ENCODE measurements at places on chromosomes 7 and 10.

DNA sequence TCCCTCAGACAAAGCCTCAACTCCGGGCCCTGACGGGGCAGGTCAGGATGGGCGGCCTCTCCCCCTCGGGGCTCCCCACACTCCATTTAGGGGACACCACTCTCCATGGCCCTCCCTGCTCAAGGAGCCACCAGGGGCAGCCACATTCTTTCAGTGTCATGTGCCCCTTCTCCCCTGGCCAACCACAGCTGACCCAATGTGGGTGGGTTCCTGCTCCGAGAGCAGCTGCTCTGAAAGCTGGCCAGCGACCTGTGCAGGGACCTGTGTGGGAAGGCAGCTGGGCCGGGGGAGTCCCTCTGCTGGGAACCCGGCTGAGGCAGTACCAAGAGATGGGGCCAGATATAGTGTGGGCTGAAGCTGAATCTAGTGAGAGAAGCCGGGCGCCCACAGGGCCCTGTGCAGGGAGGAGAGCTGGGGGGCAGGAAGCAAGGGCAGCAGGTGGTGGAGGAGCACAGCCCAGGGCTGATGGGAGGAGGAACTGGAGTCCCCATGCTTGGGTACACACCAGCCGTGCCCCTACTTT is 40.6 kb upstream of the NPFFR1 start:
- peak; percentile 19 for DNase-seq

GRCh38 chr7:115910541-115911164 is 119.9 kb downstream of the TFEC start:
- no peak for DNase-seq

- peak; percentile 27 for DNase-seq
These were observed 40.4 kb downstream of the WIPI2 start for GRCh38 chr7:5230265-5231067.

DNA sequence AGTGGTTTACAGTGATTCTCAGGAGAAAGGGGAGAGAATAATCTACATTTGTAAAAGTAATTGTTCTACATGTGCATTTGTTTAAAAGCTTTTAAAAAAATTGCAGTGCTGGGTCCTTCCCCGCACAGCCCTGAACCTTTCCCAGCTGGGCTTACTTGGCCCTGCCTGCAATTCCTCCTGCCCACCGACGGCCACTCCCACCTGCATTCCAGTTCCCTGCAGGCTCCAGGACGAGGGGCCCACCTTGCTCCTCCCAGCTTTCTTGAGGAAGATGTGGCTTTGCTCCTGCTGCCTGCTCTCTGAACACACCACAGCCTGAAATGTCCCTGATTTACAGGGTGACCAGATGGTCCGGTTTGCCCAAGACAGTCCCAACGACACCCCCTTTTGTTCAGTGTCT is 222.7 kb downstream of the PRPF18 start:
- DNase-seq: no peak

- DNase-seq: no peak
These were observed 7.3 kb downstream of the SMARCD3 start for GRCh38 chr7:151240942-151241754.

- no peak for DNase-seq
These were observed 94.0 kb downstream of the CYTH3 start for GRCh38 chr7:6178298-6179029.

- no peak for DNase-seq
These were observed 832.1 kb downstream of the CNTNAP2 start for GRCh38 chr7:146948703-146949102.

- DNase-seq: no peak
These were observed 83.1 kb downstream of the FZD1 start for GRCh38 chr7:91347290-91347689.

- no peak for DNase-seq
These were observed 6.4 kb downstream of the VAX1 start for GRCh38 chr10:117131376-117132327.

DNA sequence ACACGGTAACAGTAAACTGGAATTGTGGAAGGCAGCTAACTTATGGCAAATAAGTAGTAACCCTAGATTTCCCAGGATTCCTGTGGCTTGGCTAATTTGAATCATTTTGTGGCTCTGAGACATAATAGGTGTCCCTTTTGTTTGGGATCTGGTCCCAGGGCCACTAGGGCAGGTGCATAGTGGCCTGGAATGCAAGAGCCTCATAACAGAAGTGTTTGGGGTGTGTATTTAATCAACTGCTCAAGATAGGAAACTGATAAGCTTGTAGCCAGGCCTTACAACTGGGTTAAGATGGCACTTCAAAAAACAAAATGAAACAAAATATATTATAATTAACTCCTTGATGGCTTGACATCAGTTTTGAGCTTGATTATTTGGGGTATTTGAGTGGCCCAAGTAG is 541.8 kb downstream of the ETV1 start:
- no peak for DNase-seq

DNA sequence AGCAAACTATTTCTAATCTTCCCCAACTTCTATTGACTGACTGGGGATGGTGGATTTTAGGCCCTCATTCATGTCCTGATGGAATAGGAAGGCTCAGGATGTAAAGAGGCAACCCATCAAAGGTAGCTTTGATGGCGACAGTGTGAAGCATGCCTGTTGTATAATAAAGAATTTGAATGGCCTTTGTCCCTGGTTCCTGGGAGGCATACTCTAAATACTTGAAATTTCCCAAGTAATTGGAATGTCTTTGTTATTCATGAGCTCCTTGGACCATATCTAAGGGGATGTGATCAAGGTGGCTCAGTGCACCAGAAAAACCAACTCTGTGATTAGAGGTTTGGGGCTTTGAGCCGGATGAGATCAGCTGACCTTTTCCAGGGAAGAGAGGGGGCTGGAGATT is 264.5 kb upstream of the NEBL start:
- no peak for DNase-seq

DNA sequence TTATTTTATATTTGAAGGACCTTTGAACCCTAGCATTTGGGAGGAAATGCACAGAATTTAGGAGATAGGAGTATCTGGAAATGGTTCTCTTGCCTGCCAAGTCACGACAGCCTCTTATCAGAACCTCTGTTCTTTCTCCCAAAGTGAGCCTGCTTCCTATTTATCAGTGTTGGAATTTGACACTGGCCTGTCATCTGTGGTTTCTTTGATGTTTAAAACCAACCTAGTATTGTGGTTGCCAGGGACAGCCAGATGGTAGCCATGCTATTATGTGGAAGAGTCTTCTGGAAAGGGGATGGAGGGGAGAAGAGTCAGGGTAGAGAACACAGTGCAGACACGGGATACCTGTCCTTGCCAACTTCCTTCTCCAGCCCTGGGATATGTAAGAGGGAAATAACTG is 21.1 kb downstream of the ZNF282 start:
- no peak for DNase-seq

- no peak for DNase-seq
These were observed 27.3 kb downstream of the AGAP3 start for GRCh38 chr7:151113344-151114150.

- DNase-seq: no peak
These were observed 31.6 kb downstream of the RBM33 start for GRCh38 chr7:155676052-155676451.

DNA sequence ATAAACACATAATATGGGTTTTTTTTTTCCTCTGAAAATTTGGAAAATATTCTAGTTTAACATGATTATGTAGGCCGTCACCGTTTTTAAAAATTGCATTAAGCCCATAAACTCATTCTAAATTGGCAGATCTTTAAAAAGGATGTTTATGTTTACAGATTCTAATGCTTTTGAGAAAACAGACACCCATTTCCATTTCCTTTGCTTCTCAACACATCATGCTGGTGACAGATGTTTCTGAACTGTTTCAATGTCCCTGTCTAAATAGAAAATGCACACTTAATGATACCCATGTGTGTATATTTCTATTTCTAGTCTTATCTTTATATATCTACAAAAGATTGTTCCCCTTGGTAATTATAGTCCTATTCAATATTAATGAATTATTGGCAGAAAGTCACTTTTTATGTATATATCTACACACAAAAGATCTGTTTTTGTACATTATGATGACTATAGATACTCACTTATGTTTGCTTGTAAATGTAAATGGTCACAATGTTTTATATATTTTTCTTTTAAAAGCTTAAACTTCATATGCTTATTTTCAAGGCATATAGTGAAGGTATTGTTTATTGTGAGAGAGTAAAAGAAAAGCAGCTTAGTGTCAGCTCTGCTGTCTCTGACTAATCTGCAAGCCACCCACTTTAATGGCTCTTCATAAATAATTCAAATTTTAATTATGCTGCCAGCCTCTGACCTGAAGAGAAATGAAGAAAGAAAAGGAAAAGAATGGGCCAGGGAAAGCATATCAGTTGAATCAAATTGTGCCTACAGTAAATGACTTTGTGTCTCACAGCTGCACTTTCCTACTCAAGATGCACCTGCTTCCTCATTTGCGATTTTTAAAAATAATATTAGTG is 179.4 kb downstream of the CACNA2D1 start:
- DNase-seq: no peak

- DNase-seq: no peak
These were observed 93.4 kb downstream of the SEMA3C start for GRCh38 chr7:80825499-80825898.

GRCh38 chr10:18233775-18234174 is 93.6 kb downstream of the CACNB2 start:
- DNase-seq: no peak

DNA sequence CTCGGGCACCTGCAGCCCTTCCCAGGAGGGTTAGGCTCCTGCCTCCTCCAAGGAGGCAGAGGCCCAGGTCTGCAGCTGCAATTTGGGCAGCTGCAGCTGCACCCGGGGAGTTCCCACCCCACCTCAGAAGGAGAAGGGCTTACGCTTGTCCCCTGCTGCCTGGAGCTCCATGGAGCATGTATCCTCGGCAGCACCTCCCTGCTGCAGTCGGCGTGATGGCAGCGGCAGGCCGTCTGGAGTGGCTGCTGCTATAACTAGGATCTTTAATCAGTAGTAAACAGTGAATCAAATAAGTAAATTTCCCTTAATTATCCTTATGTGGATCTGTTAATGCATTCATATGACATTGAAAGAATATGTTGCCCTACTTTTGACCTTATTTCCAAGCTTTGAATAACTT is 167.0 kb downstream of the PON1 start:
- no peak for DNase-seq

GRCh38 chr7:39656415-39656814 is 33.0 kb downstream of the RALA start:
- DNase-seq: no peak

DNA sequence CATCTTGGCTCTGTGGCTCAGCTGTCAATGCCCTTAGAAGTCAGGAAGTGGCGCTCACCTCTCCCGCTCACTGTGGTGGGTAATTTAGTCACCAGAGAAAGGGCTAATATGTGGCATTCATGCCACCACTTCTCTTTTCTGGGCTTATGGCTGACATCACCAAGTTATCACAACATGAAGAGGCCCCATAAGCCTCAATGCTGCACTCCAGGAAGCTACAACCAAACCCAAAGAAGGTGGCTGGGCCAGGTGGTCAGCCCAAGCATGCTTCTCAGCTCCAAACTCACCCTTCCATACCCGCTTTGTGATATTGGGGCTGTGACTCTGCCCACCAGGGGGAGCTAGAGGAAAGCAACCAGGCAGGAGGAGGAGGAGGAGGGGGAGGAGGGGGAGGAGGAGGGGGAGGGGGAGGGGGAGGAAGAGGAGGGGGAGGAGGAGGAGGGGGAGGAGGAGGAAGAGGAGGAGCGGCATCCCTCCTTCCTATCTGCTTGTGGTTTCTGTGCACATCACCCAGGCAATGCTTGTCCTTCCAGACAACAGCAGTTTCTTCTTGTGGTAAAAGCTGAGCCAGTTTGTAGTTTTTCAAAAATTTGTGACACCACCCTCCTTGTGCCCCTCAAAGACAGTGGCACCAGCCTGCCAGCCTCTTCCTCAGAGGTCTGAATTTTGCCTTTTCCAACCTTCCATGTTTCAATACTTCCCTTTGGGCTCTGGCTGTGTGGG is 42.1 kb downstream of the CYP26A1 start:
- DNase-seq: peak; percentile 66

DNA sequence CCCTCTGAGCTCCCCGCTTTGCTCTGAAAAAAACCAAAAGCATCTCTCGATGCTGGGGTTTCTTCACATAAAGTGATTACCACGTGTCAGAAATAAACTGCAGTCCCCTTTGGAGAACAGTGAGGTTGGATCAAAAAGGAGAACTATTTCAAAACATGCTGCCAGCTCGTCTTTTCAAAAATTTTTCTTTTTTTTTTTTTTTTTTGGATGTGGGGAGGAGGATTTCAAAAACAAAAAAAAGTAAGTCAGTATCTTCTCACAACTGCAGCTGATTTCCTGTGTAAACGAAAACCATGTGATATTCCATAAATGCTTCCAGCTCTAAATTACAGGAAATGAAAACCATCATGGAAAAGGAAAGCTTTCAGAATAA is 155.0 kb upstream of the LYZL2 start:
- DNase-seq: no peak

All from activated CD8-positive, alpha-beta memory T cell treated with anti-CD3 and anti-CD28 coated beads, Interleukin-2, amount 50 U/mL, for 4 hours (primary cell).